ENCODE measurements at places on chromosomes 16 and 17.

GRCh38 chr17:1035546-1036170, 38.7 kb downstream of the TIMM22 start:
- DNase-seq = no peak

GRCh38 chr16:49799172-49799571, 56.7 kb downstream of the ZNF423 start:
- no peak for DNase-seq

GRCh38 chr17:63387656-63388340, 58.3 kb downstream of the CYB561 start:
- DNase-seq = no peak

DNA sequence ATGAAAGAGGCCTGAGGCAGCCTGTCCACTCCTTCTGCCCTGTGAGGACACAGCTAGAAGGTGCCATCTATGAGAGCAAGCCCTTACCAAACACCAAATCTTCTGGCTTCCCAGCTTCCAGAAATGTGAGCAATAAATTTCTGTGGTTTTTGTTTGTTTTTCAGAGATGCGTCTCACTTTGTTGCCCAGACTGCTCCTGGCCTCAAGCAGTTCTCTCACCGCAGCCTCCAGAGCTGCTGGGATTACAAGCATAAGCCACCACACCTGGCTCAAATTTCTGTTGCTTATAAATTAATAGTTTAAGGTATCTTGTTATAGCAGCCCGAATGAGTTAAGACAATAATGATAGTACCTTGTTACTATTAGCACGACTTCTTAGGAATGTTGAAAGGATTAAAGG, 12.5 kb upstream of the SLC16A11 start:
- no peak for DNase-seq

DNA sequence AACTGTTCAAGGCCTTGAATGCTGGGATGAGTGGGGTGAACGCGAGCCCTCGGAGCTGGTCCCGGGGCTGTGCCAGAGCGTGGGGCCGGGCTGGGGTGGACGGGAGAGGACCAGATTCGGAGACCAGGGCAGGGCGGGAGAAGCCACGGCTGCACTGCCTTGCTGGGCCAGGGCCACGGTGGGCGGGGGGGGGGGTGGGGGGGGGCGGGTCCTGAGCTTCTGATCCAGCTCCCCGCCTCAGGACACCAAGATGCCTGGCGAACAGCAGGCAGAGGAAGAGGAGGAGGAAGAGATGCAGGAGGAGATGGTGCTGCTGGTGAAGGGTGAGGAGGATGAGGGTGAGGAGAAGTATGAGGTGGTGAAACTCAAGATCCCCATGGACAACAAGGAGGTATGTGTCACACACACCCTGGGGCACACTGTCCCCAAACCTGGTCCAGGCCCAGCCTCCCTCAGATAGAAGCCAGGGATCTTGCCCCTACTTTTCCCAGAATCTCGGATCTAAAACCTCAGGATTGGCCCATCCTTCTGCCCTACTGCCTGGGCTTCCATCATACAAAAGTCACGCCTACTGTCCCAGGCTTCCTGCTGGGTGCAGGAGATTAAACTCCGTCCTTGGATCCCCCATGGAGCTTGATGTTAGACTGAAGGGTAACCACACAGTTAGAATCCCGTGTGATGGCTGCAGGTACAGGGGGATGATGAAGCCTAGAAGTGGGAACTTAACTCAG, 563 bp downstream of the ZNF771 start:
- peak; percentile 55 for DNase-seq

GRCh38 chr16:8919089-8919933, 37.2 kb downstream of the LITAFD start:
- no peak for DNase-seq

DNA sequence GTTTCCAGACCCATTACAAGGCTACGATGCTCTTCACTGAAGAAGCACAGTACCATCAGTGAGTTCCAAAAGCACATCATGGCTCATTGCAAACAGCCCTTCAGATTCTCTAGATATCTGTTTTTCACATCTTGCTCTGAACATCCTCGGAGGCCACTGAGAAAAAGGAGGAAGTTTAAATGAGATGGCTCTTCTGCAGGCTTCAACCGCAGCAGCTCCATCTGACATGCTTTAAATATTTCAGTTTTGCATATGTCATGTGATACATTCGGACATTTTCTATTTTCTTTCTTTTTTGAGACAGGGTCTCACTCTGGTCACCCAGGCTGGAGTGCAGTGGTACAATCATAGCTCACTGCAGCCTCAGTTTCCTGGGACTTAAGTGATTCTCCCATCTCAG, 396.8 kb downstream of the NPIPA8 start:
- DNase-seq = no peak

Measured in HAP-1 (cell line).